ENCODE measurements at places on chromosomes 2 and 18. TPM values are rescaled to one million over a fixed set of nuclear protein-coding genes. Genes with fewer than 3 reads are reported as not detected.

The CHRNG gene
- total RNA-seq = not detected

The TEKT4 gene
- total RNA-seq = not detected

The GAL3ST2 gene
- total RNA-seq = not detected

The IHH gene
- not detected for total RNA-seq

The FAM161A gene
- 1.7 TPM for total RNA-seq

The OTX1 gene
- total RNA-seq = 4.3 TPM

The CENPA gene
- not detected for total RNA-seq

The RPIA gene
- total RNA-seq = 7.7 TPM

The BCL2 gene
- 2.6 TPM for total RNA-seq

The TMEM169 gene
- 0.72 TPM for total RNA-seq

The PARD6G gene
- 20.2 TPM for total RNA-seq

The TPO gene
- not detected for total RNA-seq

The ATP5MC3 gene
- total RNA-seq = 104 TPM

The TUBA3E gene
- total RNA-seq = not detected

The ST8SIA5 gene
- not detected for total RNA-seq

The PAIP2B gene
- total RNA-seq = 2.2 TPM

The FBXO15 gene
- total RNA-seq = not detected

The POTEJ gene
- not detected for total RNA-seq

The HK2 gene
- 50.5 TPM for total RNA-seq

The ARL5A gene
- total RNA-seq = 68.2 TPM

The KLF7 gene
- 28.4 TPM for total RNA-seq

The GPR35 gene
- 0.85 TPM for total RNA-seq

The KCNG2 gene
- total RNA-seq = not detected

The FEV gene
- not detected for total RNA-seq

The UGT1A10 gene
- total RNA-seq = not detected

Data from tracheal epithelial cell (primary cell).